ENCODE measurements at places on chromosomes 11 and 22. TPM values are rescaled to one million over a fixed set of nuclear protein-coding genes. Genes with fewer than 3 reads are reported as not detected.

OR5P2 gene
- total RNA-seq = not detected

RASD2 gene
- total RNA-seq = 19.1 TPM

- no peak for DNase-seq
These were observed 805 bp upstream of the QSER1 start for GRCh38 chr11:32891657-32892354.

GRCh38 chr22:23892706-23893105 lies 1.5 kb upstream of the MIF start:
- DNase-seq = no peak

DNA sequence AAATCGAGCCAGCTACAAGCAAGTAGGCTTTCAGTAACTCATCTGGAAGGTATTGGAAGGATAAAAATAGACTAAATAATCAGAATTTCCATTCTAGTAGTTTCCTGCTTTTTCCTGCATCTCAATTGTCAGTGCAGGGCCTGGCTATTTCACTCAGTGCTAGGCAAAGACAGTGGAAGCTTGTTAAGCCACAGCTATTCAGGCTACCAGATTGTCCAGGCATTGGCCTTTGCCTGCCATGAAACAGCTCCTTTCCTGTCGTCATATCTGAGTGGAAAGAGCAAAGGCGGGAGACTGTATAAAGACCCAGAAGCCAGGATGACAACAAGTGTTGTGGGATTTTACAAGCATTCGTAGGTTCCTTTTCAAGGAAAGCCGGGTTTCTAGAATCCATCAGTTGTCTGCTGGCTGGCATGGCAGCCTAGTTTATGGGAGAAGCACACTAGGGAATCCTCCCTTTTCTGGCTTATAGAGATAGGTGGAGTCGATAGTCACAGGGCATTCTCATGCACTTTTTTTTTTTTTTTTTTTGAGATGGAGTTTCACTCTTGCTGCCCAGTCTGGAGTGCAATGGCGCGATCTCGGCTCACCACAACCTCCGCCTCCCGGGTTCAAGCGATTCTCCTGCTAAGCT lies 2.0 kb upstream of the TNRC6B start:
- no peak for DNase-seq

TPBGL gene
- not detected for total RNA-seq

- DNase-seq = no peak
These were observed 626 bp upstream of the LIMK2 start for GRCh38 chr22:31211482-31211861.

OR51F1 gene
- total RNA-seq = not detected

NLRX1 gene
- 47.3 TPM for total RNA-seq

DNA sequence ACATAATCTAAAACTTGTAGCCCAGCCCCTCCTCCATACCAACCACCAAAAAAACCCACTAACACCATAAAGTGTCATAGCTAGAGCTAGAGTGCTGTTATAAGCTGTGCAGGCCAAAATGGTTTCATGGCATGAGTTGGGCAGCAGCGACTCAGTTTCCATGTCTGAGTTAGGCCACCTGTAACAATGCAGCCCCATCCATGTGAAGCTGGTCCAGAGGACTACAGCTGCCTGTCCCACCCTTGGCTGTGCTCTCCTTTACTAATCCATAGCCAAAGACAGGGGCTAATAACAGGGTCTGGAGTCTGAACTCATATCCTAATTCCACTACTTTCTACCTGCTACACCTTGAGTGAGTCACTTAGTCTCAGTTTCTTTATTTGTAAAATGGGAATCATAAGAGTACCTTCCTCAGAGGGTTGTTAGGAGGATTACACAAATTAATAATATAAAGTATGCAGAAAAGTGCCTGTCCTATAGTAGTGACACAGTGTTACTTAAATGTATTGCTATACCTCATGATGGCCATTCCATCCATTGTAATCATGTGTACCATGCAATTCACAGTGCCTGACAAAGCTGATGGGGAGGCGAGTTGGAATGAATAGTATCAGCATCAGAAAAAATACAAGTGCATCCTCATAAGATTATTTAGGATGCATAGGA lies 20.6 kb downstream of the KCNQ1OT1 start:
- no peak for DNase-seq

GRCh38 chr11:6319704-6320410 lies 444 bp downstream of the CAVIN3 start:
- peak; percentile 96 for DNase-seq

ROBO4 gene
- 49.8 TPM for total RNA-seq

TRIM5 gene
- 16.3 TPM for total RNA-seq

BTBD18 gene
- not detected for total RNA-seq

DNA sequence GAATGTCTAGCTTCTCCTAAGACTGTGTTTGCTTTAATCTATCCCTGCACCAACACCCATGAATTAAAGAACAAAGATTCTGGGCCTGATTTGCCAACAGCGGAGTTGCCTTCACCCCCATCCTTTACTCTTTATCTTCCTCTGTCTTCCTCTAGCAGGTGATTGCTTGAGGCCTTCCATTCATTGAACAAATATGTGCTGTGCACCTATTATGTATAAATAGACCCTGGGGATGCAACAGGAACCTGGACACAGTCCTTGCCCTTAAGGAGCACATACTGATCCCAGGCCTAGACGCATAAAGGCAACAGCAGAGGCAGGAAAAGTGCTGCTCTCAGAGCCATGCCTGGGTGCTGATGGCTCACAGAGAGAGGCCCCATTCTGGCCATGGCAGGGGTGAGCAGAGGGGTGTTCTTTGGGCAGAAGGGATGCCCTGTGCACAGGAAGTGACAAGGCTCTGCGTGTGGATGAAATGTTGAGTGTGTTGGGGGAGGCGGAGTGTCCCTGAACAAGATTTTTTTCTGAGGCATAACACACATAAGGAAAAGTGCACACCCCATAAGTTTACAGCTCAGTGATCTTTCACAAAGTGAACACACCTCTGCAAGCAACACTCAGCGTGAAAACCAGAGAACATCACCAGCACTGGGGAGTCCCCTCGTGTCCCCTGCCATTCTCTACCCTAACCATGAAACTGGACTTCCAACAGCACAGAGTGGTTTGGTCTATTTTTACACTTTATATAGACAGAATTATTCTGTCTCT lies 145.9 kb downstream of the GRIK4 start:
- DNase-seq = no peak

DNA sequence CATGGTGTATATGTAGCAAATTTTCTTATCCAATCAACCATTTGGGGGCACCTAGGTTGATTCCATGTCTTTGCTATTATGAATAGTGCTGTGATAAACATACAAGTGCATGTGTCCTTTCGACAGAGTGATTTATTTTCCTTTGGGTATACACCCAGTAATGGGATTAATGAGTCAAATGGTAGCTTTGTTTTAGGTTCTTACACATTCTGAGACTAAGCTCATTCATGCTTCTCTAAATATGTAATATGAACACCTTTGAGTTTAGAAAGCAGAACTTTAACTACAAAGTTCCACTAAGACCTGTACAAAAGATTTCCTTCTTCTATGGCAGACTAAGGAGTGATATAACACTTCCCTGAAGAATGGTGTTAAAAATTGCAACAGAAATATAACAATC lies 627.0 kb downstream of the KCNA4 start:
- no peak for DNase-seq

GRCh38 chr22:33891455-33891854 lies 28.8 kb downstream of the LARGE1 start:
- no peak for DNase-seq

- no peak for DNase-seq
These were observed 1401.4 kb downstream of the FAM181B start for GRCh38 chr11:81332276-81332675.

- DNase-seq = no peak
These were observed 1.3 kb upstream of the CLDN25 start for GRCh38 chr11:113778111-113778910.

DNA sequence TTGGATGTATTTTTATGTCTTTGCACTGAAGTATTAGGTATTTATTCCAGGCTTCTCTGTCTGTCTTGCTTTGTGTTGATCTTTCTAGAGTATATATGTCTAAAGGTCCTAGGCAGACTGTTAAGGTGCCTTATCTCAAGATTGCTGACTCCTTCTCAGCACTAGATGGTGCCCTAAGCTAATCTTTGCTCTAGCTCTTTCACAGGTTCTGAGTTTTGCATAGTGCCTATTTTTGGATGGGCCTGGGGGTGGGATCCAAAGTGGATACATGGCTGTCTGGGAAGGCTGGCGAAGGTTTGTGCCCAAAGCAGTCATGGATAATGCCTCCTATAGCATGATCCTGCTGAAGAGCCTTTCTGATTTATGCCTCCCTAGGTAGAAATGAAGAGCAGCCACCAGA lies 154.9 kb downstream of the TRPC6 start:
- DNase-seq = no peak

DNA sequence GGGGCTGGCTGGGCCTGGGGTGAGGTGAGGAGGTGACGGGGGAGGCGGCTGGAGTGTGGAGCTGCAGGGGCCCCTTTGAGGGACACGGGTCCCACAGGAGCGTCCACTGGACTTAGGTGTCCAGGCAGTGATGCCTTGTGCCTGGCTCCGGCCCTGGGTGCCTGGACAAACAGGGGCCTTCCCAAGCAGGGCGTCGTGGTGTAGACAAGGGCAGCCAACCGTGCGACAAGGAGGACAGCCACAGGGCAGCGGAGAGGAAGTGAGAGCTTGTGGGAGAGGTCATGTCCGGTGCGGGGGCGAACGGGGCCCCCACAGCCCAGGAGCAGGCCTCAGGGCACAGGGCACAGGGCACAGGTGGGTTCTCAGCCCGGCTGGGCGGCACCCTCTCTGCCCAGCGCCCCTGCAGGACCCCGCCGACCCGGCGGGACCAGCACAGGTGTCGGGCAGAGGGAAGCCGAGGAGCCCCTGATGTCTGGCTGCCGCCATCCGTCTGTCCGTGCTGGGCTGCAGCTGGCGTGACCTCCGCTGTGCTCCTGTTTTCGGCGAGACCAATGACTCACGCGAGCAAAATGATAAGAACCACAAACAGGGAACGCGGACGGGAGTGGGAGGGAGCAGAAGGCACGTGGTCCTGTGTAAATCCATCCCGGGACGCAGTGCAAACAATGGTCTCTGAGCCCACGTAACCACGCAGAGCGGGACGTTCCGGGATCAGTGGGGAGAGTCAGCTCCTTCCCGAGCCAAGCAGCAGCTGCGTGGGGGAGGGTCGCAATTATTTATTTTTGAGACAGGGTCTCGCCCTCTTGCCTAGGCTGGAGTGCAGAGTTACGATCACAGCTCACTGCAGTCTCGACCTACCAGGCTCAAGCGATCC lies 49.1 kb upstream of the A4GALT start:
- DNase-seq = no peak

DNA sequence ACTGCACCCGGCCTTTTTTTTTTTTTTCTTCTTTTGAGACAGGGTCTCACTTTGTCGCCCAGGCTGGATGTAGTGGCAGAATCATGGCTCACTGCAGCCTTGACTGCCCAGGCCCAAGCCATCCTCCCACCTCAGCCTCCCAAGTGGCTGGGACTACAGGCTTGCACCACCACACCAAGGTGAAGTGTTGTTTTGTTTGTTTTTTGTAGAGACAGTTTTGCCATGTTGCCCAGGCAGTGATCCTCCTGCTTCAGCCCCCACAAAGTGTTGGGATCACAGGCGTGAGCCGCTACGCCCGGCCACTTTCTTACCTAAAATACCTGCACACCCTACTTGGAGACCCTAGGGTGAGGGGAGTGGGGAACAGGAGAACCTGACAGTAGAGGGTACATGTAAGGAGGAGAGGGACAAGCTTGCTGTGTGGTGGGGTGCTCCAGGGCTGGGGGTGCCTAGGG lies 4.5 kb upstream of the AIFM3 start:
- no peak for DNase-seq

CNTN5 gene
- total RNA-seq = not detected

DNA sequence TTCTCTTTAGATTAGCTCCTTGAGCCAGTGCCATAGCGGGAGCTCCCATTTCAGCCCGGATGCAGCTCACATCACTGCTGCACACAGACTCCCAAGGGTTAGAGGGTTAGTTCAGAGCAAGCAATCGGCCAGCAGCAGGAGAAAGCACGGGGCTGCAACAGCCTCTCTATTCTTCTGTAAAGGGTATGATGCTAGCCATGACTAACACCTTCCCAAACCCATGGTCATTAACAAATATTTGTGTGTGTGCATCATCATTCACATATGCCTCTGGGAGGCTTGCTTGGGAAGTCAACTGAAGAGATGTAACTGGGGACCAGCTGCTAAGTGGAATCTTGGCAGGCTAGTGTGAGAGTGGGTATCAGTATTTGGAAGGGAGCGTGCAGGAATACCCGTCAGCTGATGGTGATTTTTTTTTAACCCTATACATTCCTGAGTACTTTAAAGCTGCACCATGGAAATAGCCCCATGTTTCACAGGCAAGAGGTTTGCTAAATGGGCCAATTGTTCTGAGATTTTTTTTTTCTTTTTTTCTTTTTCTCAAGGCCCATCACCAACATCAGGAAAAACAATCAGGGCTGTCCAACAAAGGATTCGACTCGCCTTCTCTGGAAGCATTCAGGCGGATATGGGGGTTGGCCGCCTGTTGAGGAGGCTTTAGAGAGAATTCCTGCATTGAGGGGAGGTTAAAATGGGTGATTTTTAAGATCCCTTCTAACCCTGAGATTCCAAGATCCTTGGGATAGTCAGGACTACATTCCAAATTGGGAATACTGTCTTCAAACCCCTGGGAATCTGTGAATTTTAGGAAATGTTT lies 33.2 kb upstream of the CCDC89 start:
- DNase-seq = no peak

DNA sequence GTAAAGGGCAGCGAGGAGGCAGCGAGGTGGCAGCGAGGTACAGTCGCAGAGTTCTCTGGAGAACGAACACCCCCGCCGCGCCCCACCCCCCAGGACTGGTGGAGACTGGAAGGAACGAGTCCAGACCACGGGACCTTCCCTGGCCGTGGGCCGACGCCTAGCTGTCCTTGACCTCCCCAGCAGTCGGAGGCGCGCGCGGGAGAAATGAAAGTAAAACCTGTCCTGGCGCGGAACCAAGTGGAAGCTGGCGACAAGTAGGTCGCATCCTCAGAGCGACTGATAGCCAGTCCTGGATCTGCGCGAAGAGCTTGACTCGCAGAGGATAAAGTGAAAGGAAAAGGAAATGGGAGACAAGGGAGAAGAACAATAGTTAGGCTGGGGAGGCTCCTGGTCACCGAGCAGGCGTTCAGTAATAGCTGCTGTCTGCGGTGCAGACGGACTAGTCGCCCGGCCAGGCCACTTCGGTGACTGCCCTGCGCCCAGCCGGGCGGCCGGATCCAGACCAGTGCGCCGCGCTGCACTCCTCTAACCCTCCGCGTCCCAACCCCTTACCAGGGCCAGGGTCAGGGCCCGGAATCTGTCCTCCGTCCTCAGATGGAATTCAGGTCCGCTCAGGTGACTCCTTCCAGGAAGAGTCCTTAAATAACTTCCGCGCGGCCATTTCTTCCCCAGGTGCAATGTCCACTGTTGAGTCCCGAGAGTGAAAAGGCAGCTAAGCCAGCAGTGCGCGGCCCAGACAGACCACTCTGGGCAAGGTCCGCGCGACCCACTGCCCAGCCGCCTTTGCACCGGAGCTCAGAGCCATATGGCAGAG lies 1.9 kb upstream of the ADM start:
- DNase-seq = peak; percentile 95

DNA sequence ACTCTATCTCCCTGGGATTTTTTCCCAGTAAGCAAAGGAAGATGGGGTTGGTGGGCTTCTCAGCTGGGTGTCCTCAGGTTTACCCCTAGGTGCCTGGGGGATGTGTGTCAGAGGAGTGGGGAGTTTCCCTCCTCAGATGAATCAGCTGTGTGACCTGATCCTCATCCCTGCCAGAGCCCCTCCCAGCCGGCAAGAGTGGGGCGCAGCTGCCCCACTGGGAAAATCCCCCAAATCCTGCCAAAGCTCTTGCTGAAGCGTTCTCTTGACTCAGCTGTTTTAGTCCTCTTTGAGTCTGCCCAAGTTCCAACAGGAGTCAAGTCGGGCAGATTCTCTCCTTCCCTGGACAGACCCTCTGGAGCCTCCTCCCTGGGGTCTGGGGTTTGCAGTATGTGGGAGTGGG lies 6.0 kb downstream of the C11orf68 start:
- DNase-seq = no peak

KCTD14 gene
- total RNA-seq = 1.5 TPM
